ENCODE measurements at places on chromosomes 1 and 21.

- DNase-seq, result no peak
These were observed 21.5 kb downstream of the BCL9 start for GRCh38 chr1:147562819-147563218.

- no peak for DNase-seq
These were observed 56.3 kb downstream of the WNT9A start for GRCh38 chr1:227891223-227891954.

GRCh38 chr1:223478606-223479005 is 85.4 kb downstream of the CCDC185 start:
- DNase-seq, result no peak

GRCh38 chr1:241598249-241598648 is 41.9 kb downstream of the CHML start:
- no peak for DNase-seq

- DNase-seq, result no peak
These were observed 26.5 kb downstream of the SCCPDH start for GRCh38 chr1:246750752-246751151.

- DNase-seq, result no peak
These were observed 42.6 kb downstream of the EYA3 start for GRCh38 chr1:28045777-28046176.

DNA sequence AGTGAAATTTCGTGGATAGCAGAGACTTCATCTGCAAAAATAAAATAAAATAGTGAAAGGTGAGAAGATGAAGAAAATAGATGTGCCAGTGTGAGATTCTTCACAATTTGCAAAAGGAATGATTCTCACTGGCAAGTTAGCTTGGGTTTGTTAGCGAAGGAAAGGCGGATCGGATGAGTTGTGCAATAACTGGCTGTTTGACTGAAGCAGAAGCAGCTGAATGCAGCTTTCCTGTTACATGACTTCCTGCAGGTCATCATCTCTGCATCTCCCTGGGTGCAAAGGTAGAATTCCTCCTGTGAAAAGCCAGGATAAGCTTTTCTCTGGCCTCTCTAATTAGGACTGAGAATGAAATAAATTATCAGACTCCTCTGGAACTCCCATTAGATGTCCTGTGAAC is 263.1 kb upstream of the CHRM3 start:
- no peak for DNase-seq

- no peak for DNase-seq
These were observed 552.6 kb downstream of the MRPL39 start for GRCh38 chr21:25054689-25055088.

DNA sequence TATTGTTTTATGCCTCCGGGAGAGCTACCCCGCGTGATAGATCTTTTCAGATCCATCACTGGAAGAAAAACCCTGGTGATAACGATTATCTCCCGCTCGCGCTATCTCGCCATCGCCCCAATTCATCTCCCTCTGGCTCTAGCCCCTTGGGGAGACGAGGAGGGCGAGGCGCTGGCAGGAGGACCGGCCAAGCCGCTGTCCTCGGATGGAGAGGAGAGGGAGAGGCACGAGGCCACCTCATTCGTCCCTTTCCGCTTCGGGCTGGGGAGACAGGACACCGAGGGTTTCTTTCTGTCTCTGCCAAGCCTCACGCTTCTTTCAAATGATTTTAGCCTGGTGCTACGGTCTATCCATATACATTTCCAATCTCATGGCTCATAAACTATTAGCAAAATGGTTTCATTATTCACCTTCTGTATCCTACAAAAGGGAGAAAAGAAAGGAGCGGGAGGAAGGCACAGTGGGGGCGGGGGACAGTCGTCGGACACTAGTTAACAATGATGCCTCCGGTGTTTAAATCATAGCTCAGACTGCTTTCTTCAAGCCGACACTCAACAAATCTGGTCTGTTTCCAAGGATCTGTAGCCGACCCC is 415.0 kb upstream of the ESRRG start:
- no peak for DNase-seq

DNA sequence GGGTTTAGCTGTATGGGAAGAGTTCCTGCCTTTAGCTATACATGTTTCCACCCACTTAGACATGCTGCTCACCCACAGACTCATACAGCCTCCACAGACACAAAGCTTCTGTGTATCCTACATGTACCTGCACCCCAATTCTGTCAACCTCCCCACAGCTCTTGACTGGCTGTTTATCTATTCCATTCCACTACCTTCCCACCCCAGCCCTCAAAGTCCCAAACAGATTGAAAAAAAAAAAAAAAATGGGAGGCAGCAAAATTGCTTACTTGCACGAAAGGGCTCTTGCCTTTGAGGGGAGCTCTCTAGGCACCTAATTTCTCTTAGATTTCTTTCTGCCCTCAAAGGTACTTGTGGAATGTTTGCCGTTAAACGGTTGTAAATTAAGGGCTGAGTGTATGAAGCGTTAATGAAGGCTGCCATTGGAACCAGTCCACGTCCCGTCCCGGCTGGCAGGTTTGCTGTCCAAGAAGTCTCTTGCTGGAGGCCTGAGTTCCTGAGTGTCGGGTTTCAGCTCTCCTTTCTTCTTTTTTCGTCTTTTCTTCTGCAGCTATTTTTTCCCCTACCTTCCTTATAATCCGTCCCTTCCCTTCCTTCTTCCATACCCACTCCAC is 43.6 kb downstream of the PBX1 start:
- DNase-seq, result no peak

- no peak for DNase-seq
These were observed 82.1 kb upstream of the CCDC190 start for GRCh38 chr1:162942916-162943559.

DNA sequence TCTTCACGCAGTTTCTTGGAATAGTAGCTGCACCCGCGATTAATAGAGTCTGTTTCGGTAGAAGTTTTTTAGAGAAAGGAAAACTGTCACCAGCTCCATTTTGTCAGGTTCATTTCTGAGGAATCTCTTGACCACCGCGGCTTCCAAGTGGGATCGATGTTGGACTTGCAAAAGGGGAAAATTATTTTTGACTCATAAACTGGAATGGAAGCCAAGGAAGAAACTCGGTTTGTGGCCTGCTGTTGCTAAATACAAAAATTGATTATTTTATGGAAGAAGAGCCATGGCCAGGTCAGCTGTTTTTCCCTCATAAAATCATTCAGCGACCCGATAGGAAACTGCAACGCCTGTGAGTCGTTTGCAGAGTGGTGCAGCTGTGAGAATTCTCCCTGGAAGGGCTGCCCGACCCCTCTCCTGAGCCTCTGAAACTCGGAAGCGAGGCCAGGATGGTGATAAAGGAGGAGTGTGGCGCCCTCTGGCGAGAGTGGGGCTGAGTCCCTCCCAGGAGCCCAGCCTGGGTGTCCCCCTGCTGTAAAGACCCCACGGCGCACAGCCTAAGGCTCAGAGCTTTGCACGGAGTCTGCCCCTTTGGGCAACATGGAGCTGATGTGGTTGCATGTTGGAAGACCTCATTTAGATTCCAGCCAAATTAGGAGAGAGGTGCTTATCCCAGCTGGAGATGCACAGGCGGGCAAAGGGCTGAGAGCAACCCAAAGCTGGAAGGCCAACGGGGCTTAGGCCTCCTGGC is 83.6 kb upstream of the SLC25A33 start:
- DNase-seq, result peak; percentile 52

DNA sequence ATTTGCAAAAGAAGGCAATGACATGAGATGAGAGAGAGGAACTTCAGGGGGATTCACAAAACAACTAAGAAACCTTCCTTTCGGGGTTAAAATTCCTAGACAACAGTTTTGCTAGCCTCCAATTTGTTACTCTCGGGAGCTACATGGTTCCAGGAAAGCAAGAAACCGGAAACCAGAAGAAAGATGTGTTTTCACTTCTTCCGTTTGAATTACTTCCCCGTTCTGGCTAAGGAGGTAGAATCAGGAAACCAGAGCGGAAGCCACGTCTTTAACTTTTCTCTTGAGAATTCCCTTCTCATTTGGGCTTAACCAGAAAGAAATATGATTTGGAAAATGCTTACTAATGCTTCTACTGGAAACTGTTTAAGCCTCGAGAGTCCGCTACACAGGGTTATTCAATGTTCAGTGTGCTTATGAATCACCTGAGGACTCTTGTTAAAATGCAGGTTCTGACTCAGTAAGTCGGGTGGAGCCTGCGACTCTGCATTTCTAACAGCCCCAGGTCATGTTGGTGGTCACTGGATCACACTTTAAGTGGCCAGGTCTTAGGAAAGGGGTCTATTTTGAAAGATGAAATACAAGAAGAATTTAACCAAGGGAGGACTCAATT is 43.5 kb upstream of the MCOLN3 start:
- DNase-seq, result no peak

DNA sequence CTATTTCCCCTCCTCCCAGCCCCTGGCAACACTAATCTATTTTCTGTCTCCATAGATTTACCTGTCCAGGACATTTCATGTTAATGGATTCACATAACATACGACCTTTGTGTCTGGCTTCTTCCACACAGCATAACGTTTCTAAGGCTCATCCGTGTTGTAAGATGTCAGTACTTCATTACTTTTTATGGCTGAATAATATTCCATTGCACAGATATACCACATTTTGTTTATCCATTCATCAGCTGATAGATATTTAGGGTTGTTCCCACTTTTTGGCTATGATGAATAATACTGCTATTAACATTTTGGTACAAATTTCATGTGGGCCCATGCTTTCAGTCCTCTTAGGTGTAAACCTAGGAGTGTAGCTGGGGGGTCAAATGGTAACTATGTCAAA is 38.2 kb downstream of the GLIS1 start:
- DNase-seq, result no peak

GRCh38 chr1:29388884-29389283 is 152.6 kb downstream of the PTPRU start:
- DNase-seq, result no peak

- no peak for DNase-seq
These were observed 176.5 kb upstream of the HOOK1 start for GRCh38 chr1:59638231-59638711.

DNA sequence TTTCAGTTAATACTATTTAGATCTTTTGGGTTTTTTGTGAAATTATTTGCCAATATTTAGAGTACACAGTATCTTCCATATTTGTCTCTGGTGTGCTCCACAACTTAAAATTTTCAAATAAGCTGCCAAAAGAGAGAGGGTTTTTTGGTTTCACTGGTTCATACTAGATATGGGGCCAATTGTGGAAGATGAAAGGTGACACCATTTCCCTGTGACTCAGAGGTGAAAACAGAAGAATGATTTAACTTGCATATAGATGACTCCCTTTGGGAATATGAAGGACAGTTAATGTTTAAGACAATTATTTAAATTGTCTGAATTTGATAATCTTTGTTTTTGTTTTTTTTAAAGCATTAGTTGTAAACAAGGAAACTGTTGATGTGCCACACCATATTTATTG is 37.5 kb downstream of the IVNS1ABP start:
- DNase-seq, result no peak

- no peak for DNase-seq
These were observed 87.1 kb downstream of the GPR88 start for GRCh38 chr1:100624886-100625610.

DNA sequence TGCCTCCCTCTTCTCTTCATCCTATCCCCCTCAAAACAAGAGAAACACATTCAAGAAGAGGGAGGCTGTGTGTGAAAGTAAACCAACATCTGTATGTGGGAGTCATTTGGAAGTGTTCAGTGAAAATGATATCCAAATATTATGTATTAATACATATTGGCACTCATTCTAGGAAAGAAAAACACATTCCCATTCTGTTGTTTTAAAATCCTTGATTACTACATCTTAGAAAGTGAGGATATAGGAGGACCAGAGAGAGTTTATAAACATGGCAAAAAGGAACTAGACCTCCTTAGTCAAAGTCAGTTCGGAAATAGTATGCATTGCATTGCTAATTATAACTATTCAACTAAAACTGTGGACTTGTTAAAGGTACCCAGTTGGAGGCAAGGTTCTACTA is 786.6 kb downstream of the ADGRL2 start:
- DNase-seq, result no peak

GRCh38 chr1:64046891-64047290 is 156.5 kb upstream of the UBE2U start:
- DNase-seq, result no peak

DNA sequence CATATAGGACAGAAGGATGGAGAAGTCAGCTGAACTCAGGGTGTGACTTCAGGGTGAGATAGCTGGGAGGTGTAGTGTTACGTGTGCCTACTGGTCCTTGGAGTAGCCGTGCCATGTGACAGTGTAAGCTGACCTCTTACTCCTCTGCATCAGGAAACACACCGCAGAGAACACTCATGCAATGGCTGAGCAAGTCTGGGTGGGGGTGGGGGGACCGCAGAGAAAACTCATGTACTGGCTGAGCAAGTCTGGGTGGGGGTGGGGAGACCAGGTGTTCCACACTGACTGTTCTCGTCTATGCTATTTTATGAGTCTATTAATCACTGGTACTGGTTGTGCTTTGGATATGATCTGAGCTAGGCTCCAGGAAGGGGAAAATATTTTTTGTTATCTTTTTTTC is 233.1 kb downstream of the PAPPA2 start:
- DNase-seq, result no peak

DNA sequence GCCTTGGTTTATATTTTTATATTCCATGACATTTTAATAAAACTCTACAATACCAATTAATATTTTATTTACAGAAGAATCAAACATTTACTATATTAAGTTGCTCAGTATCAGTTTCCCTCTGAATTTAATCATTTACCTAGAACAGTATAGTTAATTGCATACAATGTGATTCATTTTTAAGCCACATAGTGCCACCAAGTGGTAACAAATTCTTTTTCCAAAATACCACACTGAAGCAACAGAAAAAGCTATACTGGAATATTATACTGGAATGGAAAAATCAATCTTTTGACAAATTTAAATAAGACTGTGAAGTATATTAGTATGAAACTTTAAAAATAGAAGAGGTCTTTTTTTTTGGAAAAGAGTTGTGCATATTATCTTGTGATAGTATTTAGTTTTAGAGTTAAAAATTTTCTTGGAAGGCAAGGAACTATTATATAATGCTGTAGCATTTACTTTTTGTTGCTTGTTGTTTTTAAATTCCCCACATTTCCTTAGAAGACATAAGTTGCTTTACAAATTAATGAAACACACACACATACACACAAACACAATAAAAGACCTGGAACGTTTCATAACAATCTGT is 57.3 kb downstream of the ZNF644 start:
- DNase-seq, result no peak

DNA sequence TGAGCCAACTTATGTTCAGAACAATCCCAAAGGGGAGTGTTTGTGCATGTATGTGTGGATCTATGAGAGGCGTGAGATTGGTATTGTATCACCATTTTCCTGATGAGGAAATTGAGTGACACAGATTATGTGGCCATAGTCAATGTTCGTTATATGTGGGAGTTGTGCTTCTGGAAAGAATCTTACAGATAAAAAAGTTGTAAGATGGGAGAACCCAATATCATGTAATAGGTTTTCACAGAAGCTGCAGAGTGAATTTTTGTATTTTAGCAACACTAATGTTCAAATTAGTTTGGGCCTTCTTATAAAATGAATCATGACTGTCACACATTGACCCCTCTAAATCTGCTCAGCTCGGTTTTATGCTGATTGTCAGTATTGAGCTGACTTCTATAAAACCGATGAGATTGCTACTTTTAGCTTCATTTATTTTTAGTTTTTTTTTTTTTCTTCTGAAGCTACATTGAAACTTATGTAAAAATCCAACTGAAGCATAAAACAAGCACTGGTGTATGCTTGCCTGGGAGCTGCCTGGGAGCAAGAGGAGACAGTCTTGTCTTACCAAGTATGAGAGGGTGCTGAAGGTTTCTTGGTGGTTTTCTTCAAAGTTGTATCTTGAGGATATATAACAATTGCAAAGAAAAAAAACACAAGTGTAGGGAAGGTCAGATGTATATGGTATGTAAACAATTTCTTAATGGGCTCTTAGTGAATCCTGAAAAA is 4.1 kb downstream of the RWDD3 start:
- no peak for DNase-seq

GRCh38 chr1:46652321-46653100 is 15.7 kb downstream of the ATPAF1 start:
- DNase-seq, result no peak

Data from stimulated activated CD4-positive, alpha-beta T cell treated with anti-CD3 and anti-CD28 coated beads, Interleukin-4, amount 100 ng/mL, for 4 hours (primary cell).